CD4-positive, alpha-beta memory T cell (primary cell): ENCODE measurements at places on chromosomes 3 and 15. TPM values are rescaled to one million over a fixed set of nuclear protein-coding genes. Genes with fewer than 3 reads are reported as not detected.

DNA sequence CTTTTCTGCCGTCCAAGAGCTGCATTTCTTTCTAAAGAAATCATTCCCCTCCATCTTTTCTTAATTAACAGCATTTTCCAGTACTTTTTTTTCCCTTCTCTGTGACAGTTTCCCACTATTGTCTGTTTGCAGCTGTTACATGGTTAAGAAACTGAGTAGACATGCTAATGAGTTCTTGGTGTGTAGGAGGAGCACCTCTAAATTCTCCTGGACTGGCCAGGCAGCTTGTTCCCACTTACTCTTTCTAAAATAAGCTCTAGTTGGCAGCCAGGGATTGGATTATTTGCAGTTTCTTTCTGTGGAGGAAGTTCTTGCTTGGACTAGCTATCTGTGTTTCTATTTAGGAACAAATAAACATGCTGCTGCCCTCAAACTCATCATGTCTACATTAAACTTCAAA, 235.1 kb upstream of the GAP43 start:
- DNase-seq: no peak

DNA sequence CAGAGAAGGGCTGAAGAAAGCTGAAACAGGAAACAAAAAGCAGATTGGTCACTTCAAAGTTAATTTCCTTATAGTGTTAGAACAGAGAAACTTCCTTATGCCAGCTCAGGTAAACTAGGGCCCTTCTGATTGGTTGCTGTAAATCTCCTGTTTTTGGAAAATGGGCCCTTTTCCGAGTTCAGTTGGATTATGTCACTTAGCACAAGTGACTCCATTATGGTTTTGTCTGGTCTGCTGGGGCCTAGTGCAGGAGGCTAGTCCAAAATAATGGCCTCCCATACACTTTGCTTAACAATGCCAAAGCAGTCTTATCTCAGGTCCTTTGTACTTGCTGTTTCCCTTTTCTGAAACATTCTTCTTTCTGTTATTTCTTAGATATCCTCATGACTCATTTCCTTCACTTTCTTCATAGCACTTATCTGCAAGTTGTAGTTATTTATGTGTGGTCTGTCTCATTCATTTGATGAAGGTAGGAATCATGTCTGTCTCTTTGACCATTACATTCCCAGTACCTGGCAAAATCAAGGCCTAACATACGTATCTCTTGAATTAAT, 7.7 kb upstream of the DCP1A start:
- DNase-seq: no peak

- DNase-seq: no peak
Measured at GRCh38 chr15:79923079-79923514, 26.3 kb upstream of the MTHFS start.

GRCh38 chr3:53493595-53493962, 832 bp upstream of the CACNA1D start:
- no peak for DNase-seq

DNA sequence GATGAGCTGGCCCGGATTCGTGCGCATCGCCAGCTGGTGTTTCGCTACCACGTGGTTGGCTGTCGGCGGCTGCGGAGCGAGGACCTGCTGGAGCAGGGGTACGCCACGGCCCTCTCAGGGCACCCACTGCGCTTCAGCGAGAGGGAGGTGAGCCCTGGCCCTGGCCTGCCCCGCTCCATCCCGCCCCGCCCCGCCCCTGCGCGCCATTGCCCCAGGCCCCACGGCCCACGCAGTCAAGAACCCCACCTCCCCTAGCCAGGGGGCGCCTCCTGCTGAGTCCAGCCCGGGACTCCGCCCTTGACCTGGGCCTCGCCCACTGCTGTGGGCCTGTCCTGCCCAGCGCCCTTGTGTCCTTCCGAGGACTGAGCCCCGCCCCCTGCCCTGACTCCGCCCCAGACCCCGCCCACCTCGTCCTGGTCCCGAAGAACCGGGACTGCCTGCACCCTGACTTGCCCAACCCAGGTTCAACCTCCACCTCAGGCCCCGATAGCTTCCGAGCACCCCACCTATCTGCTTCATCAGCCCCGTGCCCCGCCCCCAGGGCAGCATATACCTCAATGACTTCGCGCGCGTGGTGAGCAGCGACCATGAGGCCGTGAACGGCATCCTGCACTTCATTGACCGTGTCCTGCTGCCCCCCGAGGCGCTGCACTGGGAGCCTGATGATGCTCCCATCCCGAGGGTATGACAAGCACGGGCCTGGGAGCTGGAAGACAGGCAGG, 14.8 kb downstream of the NT5DC2 start:
- DNase-seq: no peak

- DNase-seq: no peak
Measured at GRCh38 chr3:55471522-55472280, 15.4 kb downstream of the WNT5A start.

DNA sequence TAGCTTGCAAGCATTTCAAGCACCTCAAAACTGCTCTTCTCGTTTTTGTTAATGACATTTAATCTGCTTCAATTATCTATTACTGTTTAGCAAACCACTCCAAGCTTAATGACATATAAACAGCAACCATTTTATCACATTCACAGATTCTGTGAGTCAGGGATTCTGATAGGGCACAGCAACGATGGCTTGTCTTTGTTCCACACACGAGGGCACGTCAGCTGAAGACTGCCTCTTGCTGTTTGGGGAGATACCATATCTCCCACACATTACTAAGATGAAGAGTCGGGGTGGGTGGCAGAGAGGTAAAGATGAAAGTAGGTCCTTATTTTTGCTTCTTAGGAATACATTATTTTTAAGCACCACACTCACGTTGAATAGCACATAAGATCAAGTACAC, 19.3 kb downstream of the CPOX start:
- no peak for DNase-seq

- no peak for DNase-seq
Measured at GRCh38 chr3:13161021-13161759, 88.0 kb upstream of the IQSEC1 start.

DNA sequence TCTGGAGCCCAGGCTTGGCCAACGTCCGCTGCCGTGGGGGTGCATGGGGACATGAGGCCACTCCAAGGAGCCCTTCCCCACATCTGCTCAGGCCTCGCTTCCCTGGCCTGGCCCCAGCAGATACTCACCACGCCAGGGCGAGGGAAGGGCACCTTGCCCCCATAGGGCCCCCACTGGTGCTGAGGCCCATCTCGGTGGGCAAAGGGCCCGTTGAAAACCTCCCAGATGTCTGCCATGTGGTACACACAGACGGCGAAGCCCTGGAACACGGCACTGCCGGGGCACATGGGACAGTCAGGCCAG, 4.7 kb downstream of the SEMA3G start:
- DNase-seq: no peak

- DNase-seq: no peak
Measured at GRCh38 chr15:33788906-33789540, 179.3 kb upstream of the CHRM5 start.

- no peak for DNase-seq
Measured at GRCh38 chr3:71978150-71978721, 193.3 kb upstream of the PROK2 start.

DNA sequence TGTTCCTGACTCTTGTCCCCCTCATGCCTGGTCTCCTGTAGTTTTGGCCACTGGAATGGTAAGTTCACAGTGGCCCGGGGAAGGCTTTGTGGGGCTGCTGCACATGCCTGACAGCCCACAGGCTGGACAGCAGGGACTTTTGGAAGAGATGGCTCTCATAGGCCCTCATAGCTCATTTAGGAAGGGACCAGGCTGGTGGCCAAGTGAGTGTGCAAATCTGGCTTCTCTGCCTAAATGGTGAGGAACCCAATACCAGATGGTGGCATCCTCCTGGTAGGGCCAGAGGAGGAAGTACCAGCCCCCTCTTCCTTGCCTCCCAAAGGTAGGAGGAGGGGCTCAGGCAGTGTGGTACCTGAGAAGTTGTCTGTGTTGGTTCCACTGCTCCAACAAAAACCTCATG, 25.6 kb downstream of the ALPK3 start:
- no peak for DNase-seq

DNA sequence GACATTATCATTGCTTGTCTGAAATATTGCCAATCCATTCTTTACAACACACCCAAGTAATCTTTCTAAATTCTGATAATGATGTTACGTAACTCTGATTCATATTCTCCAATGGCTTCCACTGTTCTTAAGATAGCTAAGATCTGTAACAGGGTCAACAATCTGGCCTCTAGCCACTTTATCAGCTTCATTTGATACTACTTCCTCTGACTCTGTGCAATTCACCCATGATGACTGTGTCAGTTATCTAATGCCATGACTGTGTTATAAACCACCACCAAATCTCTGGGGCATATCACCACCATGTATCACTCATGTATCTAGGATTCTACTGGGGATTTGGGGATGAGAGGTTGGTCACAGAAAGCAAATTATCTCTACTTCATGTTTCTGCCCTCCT, 44.0 kb downstream of the CD200 start:
- DNase-seq: no peak

DNA sequence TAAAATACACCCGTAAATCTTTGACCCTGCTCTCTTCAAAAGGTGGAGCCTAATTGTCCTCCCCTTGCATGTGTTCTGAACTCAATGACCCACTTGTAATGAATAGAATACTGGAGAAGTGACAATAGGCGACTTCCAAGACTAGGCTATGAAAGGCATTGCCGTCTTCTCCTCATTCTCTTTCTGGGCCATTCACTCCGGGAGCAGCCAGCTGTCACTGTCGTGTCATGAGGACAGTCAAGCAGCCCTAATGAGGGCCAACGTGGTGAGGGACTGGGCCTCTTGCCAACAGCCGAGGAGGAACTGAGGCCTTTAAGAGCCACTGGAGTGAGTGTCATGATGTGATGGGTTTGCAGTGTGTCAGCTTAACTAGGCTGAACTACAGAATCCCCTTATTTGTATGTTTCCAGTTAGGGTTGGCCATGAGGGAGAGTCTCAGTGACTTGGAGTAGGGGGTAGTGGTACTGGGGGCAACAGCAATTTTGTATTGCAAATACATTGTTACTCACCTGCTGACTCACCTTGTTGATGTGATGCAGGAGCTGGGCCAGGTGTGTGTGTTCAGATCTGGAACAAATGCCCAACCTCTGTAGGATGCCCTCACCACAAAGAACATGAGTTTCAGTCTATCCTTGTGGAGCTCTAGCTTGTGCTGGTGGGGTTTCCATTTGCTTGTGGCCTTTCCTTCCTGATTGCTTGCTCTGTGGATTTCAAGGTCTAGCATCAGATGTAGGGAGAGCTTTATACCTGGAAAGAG, 188.5 kb upstream of the PROK2 start:
- DNase-seq: no peak

DNA sequence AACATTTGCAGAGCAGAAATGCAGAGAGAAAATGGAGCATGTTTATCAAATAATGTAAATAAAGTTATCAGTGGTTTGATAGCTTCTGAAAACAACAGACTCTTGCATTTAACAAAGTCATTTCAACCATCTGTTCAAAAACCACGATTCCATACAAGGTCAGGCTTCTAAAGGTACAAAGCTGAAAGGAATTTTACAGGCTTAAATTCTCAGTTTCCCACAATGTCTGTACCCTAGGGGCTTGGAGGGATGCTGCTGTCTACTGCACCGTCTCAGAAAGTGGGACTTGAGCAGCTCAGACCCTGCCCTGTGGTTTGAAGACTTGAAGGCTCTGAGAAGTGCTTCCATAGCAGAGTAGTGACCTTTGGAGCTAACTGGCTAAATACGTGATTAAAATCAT, 30.4 kb upstream of the TM4SF1 start:
- DNase-seq: no peak

DNA sequence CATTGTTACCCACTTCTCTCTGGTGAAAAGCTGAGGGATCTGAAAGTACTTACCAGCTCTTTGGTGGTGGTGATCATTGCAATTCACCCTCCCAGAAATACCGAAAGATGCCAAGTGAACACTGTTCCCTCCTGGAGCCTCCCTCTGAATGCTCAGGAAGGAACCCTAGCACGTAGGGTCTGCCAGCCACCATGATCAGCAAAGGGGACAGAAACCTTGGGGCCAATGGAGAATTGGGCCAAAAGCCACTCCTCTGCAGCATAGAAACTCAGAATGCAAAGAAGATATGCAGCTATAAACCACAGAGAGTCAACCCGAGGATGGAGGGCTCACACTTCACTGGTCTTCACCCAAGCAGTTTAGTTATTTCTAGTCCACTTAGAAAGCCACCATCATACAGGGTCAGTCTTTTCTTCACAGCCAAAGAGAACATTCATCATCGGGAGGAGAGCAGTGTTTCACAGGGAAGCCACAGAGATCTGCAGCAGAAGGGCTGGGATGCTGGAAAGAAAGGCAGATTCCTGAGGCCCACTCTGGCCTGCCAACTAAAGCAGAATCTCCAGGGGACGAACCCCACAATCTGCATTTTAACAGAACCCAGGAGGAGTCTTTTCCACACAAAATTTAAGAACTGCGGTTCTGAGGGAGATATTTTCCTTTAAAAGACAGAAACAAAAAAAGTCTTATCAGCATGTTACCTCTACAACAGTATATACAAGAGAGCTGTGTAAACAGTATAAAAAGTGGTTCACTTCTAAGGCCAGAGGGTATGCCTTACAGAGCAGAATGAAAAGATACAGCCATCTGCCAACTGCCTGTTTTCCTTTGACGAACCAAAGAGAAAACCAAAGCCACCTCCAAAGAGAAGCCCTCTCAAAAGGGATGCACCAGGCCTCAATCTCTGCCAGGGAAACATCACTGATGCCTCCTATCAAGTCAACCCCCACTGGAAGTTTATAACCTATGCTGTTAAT, 11.3 kb downstream of the TBC1D2B start:
- DNase-seq: no peak

- DNase-seq: no peak
Measured at GRCh38 chr3:104447681-104448080, 919.0 kb upstream of the ALCAM start.

GRCh38 chr15:67146234-67146633, 80.8 kb downstream of the SMAD3 start:
- DNase-seq: no peak

DNA sequence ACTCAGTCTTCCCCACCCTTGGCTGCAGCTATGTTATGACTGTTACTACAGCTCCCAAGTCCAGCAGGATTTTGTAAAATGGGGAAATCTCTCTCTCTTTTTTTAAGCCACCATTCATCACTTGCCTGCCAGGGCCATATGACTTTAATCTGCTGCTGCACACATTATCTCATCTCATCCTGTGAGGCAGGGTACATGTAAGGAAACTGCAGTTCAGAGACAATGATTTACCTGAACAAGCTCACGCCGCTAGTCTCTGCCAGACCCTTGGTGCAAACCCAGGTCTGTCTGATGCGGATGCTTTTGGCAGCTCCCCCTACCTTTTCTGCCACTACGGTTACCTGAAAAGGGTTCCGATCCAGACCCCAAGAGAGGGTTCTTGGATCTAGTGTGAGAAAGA, 78.3 kb downstream of the CHRNA7 start:
- no peak for DNase-seq

- no peak for DNase-seq
Measured at GRCh38 chr15:56205061-56205876, 38.4 kb downstream of the RFX7 start.

The SLC28A1 gene
- not detected for polyA plus RNA-seq

The CLRN1 gene
- polyA plus RNA-seq: not detected

The CD96 gene
- 199 TPM for polyA plus RNA-seq

The TEX55 gene
- polyA plus RNA-seq: not detected

The SERPINI2 gene
- polyA plus RNA-seq: not detected

The CIB2 gene
- polyA plus RNA-seq: 2.2 TPM

The ACTRT3 gene
- 0.09 TPM for polyA plus RNA-seq

The CP gene
- polyA plus RNA-seq: not detected

The LTF gene
- not detected for polyA plus RNA-seq

The TRIM71 gene
- not detected for polyA plus RNA-seq

The CAMKV gene
- polyA plus RNA-seq: not detected
